ENCODE measurements at places on chromosomes 2 and 18.

DNA sequence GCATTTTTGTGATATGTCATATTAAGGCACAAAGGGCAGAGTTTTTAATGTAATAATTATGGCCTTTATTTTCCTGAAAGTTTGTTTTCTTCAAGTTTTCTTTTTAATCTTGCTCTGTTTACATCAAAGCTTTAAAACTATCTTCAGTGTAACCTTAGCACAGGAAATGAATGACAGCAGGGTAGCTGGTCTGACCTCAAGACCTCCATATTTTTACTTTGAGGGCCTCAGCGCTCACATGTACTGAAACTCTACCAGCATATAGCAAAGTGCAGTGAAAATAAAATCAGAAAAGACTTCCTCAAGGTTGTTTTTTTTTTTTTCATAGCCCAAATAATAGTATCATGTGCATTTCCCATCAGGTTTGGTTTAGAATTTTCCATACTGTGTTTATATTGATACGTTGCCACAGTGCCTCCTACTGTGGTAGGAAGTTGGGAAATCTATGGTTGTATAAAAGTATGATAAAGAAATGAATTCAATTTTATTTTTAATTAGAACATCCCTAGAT is 163.4 kb downstream of the UBE2E3 start:
- DNase-seq: no peak

- no peak for DNase-seq
Measured at GRCh38 chr18:4260107-4260506, 195.0 kb downstream of the DLGAP1 start.

DNA sequence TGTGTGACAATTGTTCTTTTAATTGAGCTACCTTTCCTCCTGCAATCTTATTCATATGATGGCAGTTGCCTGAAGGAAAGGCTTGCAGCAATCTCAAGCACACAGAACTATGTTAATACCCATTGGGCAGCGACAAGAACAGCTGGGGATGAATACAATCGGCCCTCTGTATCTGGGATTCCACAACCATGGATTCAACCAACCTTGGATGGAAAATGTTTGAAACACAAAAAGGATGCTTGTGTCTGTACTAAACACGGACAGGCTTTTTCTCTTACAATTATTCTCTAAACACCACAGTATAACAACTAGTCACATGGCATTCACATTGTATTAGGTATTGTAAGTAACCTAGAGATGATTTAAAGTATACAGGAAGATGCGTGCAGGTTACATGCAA is 256.1 kb upstream of the SIX2 start:
- DNase-seq: no peak

DNA sequence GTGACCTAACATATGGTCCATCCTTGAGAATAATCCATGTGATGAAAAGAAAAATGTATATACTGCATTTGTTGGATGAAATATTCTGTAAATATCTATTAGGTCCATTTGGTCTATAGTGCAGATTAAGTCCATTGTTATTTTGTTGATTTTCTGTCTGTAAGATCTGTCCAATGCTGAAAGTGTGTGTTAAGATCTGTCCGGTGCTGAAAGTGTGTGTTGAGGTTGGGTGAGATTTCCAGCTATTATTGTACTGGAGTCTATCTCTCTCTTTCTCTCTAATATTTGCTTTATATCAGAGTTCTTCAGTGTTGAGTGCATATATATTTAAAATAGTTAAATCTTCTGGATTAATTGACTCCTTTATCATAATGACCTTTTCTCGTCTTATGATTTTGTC is 828.8 kb upstream of the CRIM1 start:
- DNase-seq: no peak

DNA sequence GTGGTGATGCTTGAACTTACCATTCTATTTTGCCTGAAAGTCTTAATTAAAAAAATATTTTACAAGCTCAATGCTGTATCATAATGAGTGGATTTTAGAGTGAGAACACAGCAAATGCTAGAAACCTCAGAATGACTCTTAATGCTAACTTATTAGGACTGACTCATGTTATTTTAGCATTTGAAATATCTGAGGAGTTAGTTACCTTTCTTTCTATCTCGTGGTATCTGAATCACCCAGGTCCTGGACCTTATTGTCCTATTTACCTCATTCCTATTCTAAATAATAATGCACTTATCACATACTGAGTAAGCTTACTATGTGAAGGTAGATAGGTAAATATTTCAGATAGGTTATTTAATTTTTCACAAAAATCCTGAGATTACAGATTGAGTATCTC is 70.7 kb downstream of the SOS1 start:
- DNase-seq: no peak

DNA sequence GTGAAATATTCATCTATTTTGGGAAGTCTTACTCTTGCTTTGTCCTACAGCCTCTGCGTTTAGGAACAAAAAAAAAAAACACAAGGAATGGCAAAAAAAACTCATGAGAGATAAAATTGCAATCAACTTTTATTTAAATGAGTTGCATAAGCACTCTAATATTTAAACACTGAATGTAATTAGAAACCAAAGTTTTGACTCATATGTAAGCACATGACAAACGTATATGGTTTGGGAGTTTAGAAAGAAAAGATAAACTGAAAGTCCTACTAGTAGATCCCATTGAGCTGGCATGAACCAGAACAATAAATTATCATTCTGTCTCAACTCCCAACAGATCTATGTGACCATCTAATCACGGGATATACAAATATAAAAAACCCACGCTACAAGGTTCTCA is 44.8 kb downstream of the REV1 start:
- DNase-seq: no peak

DNA sequence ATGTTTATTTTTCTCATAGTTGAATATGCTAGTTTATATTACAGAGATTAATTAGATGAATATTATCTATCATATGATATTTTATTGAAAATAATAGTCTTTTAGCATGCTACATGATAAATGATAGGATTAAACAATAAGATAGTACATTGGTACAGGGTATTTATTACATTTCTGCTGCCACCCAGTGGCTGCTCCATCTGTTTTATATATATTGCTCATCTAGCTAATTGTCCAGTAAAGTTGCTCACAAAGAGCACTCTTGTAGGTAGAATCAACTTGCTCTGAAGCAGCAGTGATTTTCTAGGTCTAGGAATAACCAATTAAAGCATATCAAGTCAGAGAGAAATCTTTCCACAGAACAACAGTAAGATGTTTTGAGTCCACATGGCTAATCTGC is 183.3 kb downstream of the ASXL3 start:
- no peak for DNase-seq

DNA sequence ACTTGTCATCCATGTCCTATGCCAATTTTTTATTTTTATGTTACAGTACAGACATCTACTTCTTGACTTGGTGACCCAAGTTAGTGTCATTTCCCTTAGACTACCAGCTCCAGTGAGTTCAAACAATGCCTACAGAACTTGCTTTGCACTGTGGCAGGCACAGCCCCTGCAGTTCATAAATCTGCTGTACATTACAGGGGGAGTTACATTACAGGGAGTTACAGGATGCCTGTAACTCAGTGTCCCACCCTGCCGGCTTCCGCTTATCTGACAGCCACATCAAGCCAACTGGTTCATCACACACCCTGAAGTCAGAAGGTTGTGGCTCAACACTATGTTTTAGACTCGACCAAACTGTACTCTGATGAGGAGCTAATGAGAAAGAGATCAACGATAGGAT is 7.8 kb upstream of the NPAS2 start:
- DNase-seq: no peak

DNA sequence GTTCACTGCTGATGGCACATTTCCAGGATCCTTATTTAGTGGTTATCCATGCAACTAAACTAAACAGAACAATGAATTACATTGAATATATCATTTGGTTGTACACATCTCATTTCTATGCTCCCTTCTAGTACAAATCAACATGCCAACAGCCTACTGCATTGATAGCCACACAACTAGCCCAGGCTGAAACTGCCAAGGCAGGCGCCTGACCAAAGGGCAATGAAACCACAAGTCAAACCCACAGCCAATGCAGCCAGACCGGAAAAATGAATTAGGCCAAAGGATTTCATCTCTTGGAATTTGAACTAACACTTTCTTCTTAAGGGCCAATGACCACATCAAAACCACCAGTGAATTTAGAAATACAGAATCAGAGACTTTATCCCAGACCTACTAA is 196.4 kb downstream of the NOL4 start:
- no peak for DNase-seq

DNA sequence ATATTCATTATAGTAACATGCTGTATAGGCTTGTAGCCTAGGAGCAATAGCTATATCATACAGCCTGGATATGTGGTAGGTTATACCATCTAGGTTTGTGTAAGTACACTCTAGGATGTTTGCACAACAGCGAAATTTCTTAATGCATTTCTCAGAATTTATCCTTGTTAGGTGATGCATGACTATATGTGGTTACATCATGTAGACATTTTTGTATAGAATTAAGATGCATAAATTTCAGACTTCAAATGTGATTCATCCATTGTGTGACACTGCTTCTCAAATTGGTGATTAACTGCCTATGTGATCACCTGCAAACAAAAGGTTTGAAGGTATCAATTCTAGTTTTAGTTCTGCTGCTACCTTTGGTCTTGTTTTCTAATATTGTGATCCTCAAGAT is 1787.0 kb upstream of the PIK3C3 start:
- DNase-seq: no peak
